ENCODE measurements at places on chromosomes 2 and 18.
A peak's percentile ranks its signal among the peaks of the same experiment; 100 is the strongest.

- peaks cover 11% of the 10 kb centered on the region for H3K27me3 ChIP-seq
- no peak overlapping the region for H3K27ac ChIP-seq
- H3K4me3 ChIP-seq = no peak overlapping the region
- DNase-seq = no peak
- H3K36me3 ChIP-seq = peaks cover 39% of the 10 kb centered on the region
These were observed 69.1 kb upstream of the KCNE4 start for GRCh38 chr2:222982909-222983265.

DNA sequence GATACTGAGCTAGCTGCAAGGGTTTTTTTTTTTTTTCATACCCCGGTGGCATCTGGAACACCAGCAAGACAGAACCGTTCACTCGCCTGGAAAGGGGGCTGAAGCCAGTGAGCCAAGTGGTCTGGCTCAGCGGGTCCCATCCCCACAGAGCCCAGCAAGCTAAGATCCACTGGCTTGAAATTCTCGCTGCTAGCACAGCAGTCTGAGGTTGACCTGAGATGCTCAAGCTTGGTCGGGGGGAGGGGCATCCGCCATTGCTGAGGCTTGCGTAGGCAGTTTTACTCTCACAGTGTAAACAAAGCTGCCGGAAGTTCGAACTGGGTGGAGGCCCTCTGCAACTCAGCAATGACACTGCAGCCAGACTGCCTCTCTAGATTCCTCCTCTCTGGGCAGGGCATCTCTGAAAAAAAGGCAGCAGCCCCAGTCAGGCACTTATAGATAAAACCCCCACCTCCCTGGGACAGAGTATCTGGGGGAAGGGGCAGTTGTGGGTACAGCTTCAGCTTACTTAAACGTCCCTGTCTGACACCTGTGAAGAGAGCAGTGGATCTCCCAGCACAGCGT lies 5.1 kb upstream of the MIB1 start:
- H3K27ac ChIP-seq = no peak overlapping the region
- H3K4me3 ChIP-seq = no peak overlapping the region
- DNase-seq = peak; percentile 62
- H3K27me3 ChIP-seq = peaks cover 11% of the 10 kb centered on the region

DNA sequence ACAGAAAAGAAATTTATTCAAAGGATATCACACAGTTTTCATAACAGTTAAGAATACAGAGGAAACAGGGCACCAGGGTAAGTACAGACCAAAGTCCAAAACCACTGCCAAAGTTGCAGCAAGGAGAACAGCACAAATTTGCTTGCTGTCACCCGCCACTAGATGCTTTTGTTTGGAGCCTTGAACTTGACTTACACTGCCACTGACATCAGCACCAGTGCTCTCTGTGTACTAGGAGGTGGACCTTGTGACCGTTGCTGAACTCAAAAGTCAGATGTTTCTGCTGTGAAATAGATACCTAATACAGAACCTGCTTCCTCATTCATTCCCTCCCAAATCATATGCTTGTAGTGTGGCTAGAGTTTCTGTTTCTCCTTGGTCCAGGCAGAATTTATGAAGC lies 578.3 kb upstream of the TMEFF2 start:
- no peak for DNase-seq
- no peaks in the 10 kb centered on the region for H3K27me3 ChIP-seq
- no peak overlapping the region for H3K27ac ChIP-seq
- H3K36me3 ChIP-seq = no peaks in the 10 kb centered on the region
- no peaks in the 10 kb centered on the region for H3K4me1 ChIP-seq
- H3K4me3 ChIP-seq = no peak overlapping the region

GRCh38 chr18:15198116-15198389 lies 450.1 kb downstream of the ANKRD30B start:
- no peaks in the 10 kb centered on the region for H3K4me1 ChIP-seq
- no peak overlapping the region for H3K4me3 ChIP-seq
- peaks cover 45% of the 10 kb centered on the region for H3K36me3 ChIP-seq
- peaks cover 8% of the 10 kb centered on the region for H3K27me3 ChIP-seq
- H3K27ac ChIP-seq = no peak overlapping the region

GRCh38 chr18:57137847-57138246 lies 9.0 kb upstream of the BOD1L2 start:
- peaks cover 3% of the 10 kb centered on the region for H3K4me1 ChIP-seq
- no peak overlapping the region for H3K4me3 ChIP-seq
- no peak for DNase-seq
- no peak overlapping the region for H3K27ac ChIP-seq
- H3K27me3 ChIP-seq = no peaks in the 10 kb centered on the region

GRCh38 chr18:48600456-48601090 lies 61.7 kb downstream of the CTIF start:
- H3K36me3 ChIP-seq = no peaks in the 10 kb centered on the region
- no peaks in the 10 kb centered on the region for H3K27me3 ChIP-seq
- peaks cover 16% of the 10 kb centered on the region for H3K4me1 ChIP-seq
- H3K27ac ChIP-seq = no peak overlapping the region

- DNase-seq = no peak
- H3K27me3 ChIP-seq = peaks cover 18% of the 10 kb centered on the region
- H3K4me1 ChIP-seq = peaks cover 8% of the 10 kb centered on the region
- no peak overlapping the region for H3K27ac ChIP-seq
- H3K4me3 ChIP-seq = peak overlapping the region; percentile 69
These were observed 118.7 kb upstream of the MSTN start for GRCh38 chr2:190181123-190181669.

DNA sequence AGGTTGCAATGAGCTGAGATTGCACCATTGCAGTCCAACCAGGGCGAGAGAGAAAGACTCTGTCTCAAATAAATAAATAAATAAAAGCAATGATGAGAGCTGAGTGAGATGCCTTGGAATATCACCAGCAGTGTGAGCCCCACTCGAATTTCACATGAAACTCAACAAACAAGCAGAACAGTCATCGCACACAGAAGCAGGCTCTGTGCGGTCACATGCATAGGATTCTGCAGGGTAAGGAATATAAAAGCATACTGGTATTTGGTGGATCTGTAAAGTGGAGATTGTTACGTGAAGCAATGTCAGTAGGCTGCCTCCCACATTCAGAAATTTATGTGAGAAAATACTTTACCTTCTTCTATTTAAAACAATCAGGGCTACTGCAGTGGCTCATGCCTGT lies 18.0 kb upstream of the AP1S3 start:
- no peaks in the 10 kb centered on the region for H3K27me3 ChIP-seq
- no peak for DNase-seq
- H3K4me3 ChIP-seq = no peak overlapping the region
- H3K4me1 ChIP-seq = peaks cover 6% of the 10 kb centered on the region
- H3K27ac ChIP-seq = no peak overlapping the region

DNA sequence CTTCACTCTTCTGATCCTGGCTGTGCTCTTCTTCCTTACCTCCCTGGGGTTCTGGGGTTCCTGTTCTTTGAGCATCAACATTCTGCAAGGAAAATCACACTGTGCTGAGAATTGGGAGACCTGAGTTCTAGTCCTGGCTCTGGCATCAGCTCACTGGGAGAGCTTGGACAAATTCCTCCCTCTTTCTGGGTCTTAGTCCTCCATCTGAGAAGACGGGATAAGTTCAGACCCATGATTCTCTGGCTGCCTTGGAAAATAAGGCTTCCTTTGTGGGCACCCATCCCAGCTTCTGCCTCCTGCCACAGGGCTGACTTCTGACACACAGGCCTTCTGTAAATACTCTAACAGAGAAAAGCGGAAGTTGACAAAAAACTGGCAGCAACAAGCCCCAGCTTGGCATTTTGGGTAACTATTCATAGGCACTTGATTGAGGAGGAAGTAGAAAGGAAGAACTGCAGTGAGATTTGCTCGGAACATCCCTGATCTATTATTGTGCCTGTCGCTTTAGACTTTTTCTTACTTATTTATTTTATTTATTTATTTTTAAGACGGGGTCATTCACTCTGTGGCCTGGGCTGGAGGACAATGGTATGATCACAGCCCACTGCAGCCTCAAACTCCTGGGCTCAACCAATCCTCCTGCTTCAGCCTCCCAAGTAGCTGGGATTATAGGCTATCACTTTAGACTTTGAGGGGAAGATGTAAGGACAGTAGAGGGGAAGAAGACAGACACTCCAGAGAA lies 7.9 kb downstream of the PCBP1 start:
- peak overlapping the region; percentile 24 for H3K27ac ChIP-seq
- no peak overlapping the region for H3K4me3 ChIP-seq
- no peaks in the 10 kb centered on the region for H3K36me3 ChIP-seq
- H3K27me3 ChIP-seq = no peaks in the 10 kb centered on the region
- peaks cover 6% of the 10 kb centered on the region for H3K4me1 ChIP-seq

DNA sequence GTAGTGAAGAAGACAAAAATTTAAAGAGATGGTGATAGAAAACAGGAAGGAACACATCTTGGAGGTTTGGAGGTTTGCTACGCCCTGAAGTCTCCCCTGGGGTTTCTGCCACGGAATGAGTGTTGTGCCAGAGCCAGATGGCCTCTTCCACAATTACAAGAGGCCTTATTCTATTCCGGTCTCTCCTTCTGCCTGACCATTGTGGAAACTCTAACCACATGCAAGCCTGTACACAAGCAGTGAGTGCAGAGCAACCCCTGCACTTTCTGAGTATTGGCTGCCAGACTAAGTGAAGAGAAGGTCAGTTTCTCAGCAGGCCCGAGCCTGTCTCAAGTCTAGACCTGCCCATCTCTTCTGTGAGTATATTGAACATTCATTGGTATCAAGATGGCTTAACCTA lies 22.7 kb upstream of the MYO1B start:
- no peak overlapping the region for H3K4me3 ChIP-seq
- H3K4me1 ChIP-seq = peaks cover 24% of the 10 kb centered on the region
- H3K27ac ChIP-seq = no peak overlapping the region
- no peak for DNase-seq
- 0 out of 2 replicates have a peak, but pooled peaks cover 2% of the 10 kb centered on the region for H3K36me3 ChIP-seq

GRCh38 chr2:196174404-196174803 lies 3.0 kb upstream of the STK17B start:
- DNase-seq = peak; percentile 31
- H3K27ac ChIP-seq = no peak overlapping the region
- H3K27me3 ChIP-seq = peaks cover 20% of the 10 kb centered on the region
- peaks cover 14% of the 10 kb centered on the region for H3K4me1 ChIP-seq
- H3K36me3 ChIP-seq = no peaks in the 10 kb centered on the region
- no peak overlapping the region for H3K4me3 ChIP-seq

GRCh38 chr2:86233436-86233835 lies 34.2 kb downstream of the MRPL35 start:
- DNase-seq = no peak
- H3K36me3 ChIP-seq = no peaks in the 10 kb centered on the region
- H3K27ac ChIP-seq = no peak overlapping the region
- H3K4me1 ChIP-seq = peaks cover 11% of the 10 kb centered on the region
- no peaks in the 10 kb centered on the region for H3K27me3 ChIP-seq

DNA sequence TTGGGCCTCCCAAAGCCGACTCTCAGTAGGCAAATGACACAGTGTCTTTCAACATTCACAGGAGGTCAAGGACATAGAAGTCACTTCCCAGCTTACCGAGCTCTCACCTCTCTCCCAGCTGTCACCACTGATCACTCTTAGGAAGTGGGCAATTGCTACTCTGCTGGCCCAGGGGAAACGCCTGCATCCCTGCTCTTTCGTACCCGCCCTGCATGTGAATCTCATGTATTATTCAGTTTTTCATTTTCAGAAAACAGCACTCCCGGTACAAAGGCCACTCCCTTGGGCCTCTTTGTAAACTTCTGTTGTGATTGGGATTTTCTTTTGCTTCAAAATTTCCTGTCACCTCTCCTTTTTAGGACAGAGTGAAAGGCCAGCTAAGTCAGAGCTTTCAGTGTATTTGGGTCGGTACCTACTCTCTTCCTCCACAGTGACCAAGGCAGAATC lies 15.4 kb downstream of the MRPL44 start:
- H3K4me1 ChIP-seq = peaks cover 22% of the 10 kb centered on the region
- no peak overlapping the region for H3K27ac ChIP-seq
- 0 out of 2 replicates have a peak, but pooled peaks cover 5% of the 10 kb centered on the region for H3K36me3 ChIP-seq
- H3K27me3 ChIP-seq = no peaks in the 10 kb centered on the region
- H3K4me3 ChIP-seq = no peak overlapping the region
- no peak for DNase-seq

- peaks cover 75% of the 10 kb centered on the region for H3K4me1 ChIP-seq
- H3K27me3 ChIP-seq = no peaks in the 10 kb centered on the region
- peak overlapping the region; percentile 76 for H3K27ac ChIP-seq
- H3K36me3 ChIP-seq = no peaks in the 10 kb centered on the region
- no peak overlapping the region for H3K4me3 ChIP-seq
- no peak for DNase-seq
These were observed 40.1 kb downstream of the RTN4 start for GRCh38 chr2:55010149-55010591.

- H3K27ac ChIP-seq = no peak overlapping the region
- peaks cover 24% of the 10 kb centered on the region for H3K4me1 ChIP-seq
- no peak overlapping the region for H3K4me3 ChIP-seq
- H3K27me3 ChIP-seq = no peaks in the 10 kb centered on the region
These were observed 109.8 kb downstream of the NOL10 start for GRCh38 chr2:10579876-10580514.

GRCh38 chr18:8937160-8938094 lies 165.1 kb upstream of the NDUFV2 start:
- H3K27me3 ChIP-seq = peaks cover 10% of the 10 kb centered on the region
- H3K4me1 ChIP-seq = peaks cover 61% of the 10 kb centered on the region
- no peak for DNase-seq
- H3K36me3 ChIP-seq = peaks cover 23% of the 10 kb centered on the region
- no peak overlapping the region for H3K4me3 ChIP-seq
- peak overlapping the region; percentile 94 for H3K27ac ChIP-seq

DNA sequence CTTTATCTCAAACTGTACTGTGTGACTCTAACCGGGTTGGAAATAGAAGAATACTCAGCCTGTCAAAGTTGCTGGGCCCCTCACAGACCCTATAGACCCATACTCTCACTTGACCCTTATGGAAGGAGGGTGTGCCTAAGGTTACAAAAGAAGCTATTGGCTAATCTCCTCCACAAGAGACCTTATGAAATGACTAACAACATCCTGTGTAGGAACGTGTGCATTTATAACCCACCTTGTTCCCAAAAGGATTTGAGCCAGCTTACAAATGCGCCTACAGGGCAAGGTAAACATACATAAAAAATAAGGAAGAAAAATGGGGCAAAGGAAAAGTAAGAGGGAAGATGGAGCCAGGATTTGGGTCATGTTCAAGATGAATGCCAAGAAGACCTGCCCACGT lies 225.4 kb upstream of the SMAD2 start:
- H3K4me3 ChIP-seq = no peak overlapping the region
- H3K27me3 ChIP-seq = peaks cover 53% of the 10 kb centered on the region
- no peaks in the 10 kb centered on the region for H3K36me3 ChIP-seq
- peaks cover 4% of the 10 kb centered on the region for H3K4me1 ChIP-seq
- DNase-seq = no peak

DNA sequence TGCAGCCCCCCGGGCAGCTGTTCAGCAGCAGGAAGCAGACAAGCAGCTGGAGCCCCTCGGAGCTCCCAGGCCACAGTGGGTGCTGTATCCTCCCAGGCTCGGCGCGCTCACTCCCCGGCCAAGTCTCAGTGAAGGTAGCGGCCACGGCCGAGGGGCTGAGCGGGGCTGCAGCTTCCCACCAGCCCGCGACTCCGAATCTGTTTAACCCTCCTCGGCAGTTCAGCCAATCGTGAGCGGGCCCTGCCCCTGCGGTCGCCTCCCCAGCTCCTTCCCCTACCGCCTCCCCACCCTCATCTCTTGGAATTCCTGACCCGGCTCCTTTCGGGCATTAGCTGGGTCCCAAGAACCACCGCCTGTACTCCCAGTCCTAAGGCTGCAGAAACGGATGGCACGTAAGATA lies at the start of gene RESP18:
TSS of gene RESP18 (minus strand) at position 203 of the 400 bp plus-strand sequence.
- peaks cover 11% of the 10 kb centered on the region for H3K4me1 ChIP-seq
- H3K27ac ChIP-seq = no peak within 1 kb of the TSS
- DNase-seq = peak; percentile 41
- no peaks in the 10 kb centered on the region for H3K36me3 ChIP-seq
- H3K27me3 ChIP-seq = peaks cover 90% of the 10 kb centered on the region

Data from WTC11 (cell line).